ENCODE measurements at places on chromosomes 3 and 15.

DNA sequence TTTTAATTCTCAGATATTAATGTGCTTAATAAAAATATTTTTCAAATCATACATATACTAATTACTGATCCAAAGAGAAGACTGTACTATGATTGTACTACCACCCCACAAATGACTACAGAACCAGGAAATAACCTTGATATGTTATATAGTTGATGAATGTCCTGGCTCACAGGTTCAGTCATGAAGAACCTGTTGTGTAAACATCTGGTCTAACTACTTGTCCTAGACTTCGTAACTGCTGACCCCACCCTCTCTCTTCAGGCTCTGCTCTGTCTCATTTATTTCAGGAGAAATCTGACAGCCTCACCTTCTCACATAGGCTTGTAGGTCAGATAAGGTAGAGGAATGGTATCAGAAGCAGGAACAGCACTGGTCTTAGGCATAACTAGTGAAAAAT is 14.7 kb upstream of the CSTA start:
- no peak for DNase-seq

DNA sequence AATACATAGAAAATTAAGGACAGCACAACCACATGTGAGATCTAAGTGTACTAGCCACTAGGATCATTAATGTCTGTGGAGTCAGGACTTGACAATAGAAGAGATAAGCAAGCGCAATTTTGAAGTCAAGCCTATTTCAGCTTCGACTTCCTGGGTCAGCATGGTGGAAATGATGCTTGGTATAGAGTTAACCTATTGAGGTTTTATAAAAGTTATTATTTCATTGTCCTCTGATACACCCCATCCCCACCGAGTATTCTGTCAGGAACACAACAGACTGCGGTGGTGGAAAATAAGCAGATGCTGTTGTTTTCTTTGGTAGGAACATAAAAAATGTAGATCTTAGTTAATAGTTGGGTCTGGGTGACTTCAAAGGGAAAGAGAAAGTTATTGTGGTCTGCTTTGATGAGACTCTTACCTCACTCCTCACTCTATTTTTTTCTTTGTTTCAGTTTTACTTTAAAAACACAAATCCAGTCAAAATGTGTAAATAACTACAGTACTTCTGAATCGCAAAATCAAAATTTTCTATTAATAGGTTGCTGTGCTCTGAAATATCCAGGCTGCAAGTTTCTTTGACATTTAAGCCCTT is 82.1 kb downstream of the IL5RA start:
- DNase-seq = no peak

GRCh38 chr3:76864355-76864754 is 175.5 kb upstream of the ROBO2 start:
- DNase-seq = no peak

- DNase-seq = peak; percentile 16
Measured at GRCh38 chr3:15291589-15292541, 40.5 kb downstream of the SH3BP5 start.

GRCh38 chr15:49438962-49439631 is 16.1 kb downstream of the FGF7 start:
- no peak for DNase-seq

GRCh38 chr3:178392511-178392926 is 143.7 kb upstream of the KCNMB2 start:
- peak; percentile 74 for DNase-seq

DNA sequence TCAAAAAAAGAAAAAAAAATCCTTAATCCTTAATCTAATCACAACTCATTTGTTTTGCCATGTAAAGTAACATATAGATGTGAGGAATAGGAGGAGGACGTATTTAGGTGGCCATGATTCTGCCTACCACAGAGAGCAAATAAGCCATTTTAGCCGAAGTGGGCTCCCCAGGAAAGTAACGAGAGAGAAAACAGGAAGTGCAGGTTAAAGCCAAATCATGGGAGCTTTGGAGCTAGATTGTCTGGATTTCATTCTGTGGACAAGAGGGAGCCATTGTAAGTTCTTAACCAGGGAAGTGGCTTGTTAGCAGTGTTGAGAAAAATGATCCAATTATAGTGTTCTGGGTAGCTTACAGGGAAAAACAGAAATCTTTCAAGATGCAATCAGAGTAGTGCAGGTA is 9.4 kb downstream of the TMOD2 start:
- no peak for DNase-seq

GRCh38 chr15:69789648-69790393 is 307.9 kb downstream of the TLE3 start:
- DNase-seq = no peak

- DNase-seq = no peak
Measured at GRCh38 chr3:10004960-10005564, 18.4 kb upstream of the EMC3 start.

DNA sequence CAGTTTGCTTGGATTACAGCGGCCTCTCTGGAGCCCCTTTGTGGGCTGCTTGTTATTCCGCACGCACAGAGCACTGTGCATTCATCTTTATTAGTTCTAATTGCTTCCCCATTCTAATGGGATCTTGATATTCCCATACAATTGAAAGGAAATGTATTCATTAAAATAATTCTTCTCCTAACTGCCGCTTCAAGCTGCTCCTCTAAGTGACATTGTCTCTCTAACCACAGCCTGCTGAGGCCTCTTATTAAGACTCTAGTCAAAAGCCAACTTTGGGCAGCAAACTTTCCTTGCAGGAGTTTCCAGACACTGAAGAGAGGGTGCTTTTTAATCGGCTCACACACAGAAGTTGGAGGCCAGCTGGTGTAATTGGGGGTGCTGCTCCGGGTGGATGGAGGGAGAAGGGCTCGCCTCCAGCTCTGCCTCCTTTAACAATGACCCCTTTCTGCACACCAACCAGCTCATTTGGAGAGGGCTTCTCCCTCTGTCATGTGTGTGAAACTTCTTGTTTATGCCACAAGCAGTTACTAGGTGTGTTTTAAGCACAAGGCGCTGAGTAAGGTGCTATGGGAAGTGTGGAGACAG is 5.6 kb upstream of the MAGEF1 start:
- no peak for DNase-seq

DNA sequence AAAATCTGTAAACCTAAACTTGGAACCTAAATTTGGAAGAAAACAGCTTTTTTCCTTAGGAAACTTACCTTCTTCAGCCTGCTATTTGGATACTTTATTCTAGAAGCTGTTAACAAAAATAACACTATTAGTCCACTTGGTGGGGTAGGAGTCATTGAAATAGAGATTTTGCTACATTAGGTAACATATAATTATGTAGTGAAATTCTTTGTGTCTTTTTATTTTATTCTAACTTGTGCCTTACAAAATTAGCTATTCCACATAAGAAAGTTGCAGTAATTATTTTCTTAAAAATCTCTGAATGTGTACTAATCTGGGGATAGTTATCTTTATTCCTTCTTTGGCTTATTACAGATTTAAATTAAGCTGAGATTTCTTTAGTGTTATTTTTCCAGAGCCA is 360.4 kb upstream of the ROBO2 start:
- no peak for DNase-seq

DNA sequence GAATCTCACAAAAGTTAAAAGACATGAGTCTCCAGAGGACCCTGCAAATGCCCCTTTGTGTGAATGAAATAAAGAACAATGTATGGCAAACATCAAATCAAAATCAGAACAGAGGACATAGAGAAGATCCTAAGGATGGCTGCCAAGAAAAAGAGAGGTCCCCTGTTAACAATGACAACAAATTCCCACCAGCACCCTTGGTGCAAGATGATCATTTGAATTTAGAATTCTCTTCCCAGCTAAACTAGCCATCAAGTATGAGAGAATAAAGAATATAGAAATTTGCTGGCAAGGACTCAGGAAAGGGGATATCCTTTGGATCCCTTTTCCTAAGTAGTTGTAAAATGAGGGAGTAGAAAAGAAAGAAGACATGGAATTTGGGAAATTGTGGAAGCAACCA is 8.2 kb downstream of the GP5 start:
- DNase-seq = no peak

GRCh38 chr3:186691676-186692075 is 25.5 kb upstream of the KNG1 start:
- DNase-seq = no peak

GRCh38 chr3:131602011-131602779 is 99.4 kb upstream of the MRPL3 start:
- peak; percentile 21 for DNase-seq

- DNase-seq = no peak
Measured at GRCh38 chr3:52026041-52026440, 30.3 kb downstream of the DUSP7 start.

GRCh38 chr3:53707222-53707621 is 139.0 kb downstream of the CHDH start:
- no peak for DNase-seq

DNA sequence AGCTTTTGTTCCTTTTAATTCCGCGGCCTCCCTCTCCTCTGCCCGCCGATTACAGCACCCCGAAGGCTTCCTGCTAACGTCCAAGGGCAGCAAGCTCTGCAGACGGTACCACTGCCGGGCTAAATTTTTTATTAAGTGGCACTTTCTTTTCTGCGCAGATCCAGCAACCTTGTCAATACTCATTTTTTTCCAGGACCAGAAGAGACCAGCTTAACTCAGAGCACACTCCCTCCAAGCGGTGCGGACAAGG is 542 bp upstream of the MEIS2 start:
- DNase-seq = no peak

DNA sequence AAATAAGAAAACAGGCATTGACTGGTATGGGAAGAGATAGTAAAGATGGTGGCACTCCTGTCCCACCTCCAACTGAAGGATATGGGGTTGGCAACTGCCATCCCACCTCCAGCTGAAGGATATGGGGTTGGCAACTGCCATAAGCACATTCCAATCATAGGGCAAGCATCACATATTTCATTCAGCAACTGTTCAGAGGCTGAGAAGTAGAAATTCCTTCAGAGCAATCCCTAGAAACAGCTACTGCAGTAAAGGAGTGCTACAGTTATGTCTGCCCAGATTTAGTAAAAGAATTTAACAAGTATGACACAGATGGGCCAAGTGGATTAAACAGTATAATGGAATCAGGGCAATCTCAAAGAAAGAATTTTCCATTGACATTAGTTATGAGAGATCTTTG is 156.8 kb downstream of the IMPG2 start:
- DNase-seq = no peak

DNA sequence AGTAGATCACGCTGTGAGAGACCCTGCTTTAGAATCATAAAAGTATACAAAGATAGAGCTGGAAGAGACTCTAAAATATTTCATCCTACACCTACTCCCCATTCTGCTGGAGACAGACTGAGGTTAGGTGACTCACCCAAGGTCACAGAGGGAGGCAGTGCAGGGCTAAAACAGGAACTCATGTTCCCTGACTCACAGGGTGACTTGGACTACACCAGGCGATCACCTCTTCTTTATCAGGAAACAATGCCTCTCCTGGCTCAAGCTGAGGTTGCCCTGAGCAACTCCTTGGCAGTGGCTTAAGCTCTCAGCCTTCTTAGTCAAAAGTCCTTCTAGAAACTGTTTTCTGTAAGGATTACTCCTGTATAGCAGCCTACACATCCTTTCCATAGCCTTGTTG is 26.4 kb upstream of the TNFAIP8L3 start:
- peak; percentile 83 for DNase-seq

- DNase-seq = no peak
Measured at GRCh38 chr15:99449514-99449913, 116.3 kb upstream of the MEF2A start.

GRCh38 chr3:20870106-20870899 is 684.3 kb upstream of the SGO1 start:
- DNase-seq = no peak

GRCh38 chr3:188389711-188390342 is 235.9 kb downstream of the LPP start:
- no peak for DNase-seq

GRCh38 chr3:167100200-167100599 is 279.9 kb downstream of the ZBBX start:
- DNase-seq = no peak

DNA sequence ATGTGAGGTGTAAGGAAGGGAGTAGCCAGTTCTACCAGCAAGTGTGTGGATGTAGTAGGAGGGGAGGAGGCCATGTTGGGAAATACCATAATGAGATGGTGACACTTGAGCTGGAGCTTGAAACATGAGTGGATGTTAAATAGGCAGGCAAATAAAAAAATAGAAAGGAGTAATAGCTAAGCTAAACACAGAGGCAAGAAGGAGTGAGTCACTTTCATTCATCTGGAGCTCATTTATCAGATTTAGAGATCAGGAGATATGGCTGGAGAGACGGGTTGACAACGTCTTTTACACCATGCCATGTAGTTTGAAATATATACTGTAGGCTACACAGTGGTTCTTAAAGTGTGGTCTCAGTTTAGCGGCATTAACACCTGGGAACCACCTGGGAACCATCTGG is 390.5 kb downstream of the DIPK2A start:
- peak; percentile 79 for DNase-seq

DNA sequence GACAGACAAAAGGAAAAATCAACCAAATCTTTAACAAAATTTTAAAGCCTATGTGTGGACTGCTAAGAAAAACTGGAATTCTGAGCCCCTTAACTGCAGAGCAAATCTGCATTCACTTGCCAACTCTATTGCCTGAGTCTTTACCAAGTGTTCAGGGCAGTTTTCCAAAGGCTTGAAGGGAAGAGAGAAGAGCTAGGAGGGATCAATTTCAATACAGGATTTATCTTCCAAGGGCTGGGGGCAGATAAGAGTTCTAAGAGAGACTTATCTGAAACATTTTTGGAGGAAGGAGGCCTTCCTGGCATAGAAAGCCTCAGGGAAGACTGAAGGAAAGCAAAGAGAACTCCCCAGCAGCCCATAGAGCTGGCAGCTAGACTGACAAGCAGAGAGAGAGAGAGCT is 31.4 kb upstream of the LSAMP start:
- DNase-seq = no peak

DNA sequence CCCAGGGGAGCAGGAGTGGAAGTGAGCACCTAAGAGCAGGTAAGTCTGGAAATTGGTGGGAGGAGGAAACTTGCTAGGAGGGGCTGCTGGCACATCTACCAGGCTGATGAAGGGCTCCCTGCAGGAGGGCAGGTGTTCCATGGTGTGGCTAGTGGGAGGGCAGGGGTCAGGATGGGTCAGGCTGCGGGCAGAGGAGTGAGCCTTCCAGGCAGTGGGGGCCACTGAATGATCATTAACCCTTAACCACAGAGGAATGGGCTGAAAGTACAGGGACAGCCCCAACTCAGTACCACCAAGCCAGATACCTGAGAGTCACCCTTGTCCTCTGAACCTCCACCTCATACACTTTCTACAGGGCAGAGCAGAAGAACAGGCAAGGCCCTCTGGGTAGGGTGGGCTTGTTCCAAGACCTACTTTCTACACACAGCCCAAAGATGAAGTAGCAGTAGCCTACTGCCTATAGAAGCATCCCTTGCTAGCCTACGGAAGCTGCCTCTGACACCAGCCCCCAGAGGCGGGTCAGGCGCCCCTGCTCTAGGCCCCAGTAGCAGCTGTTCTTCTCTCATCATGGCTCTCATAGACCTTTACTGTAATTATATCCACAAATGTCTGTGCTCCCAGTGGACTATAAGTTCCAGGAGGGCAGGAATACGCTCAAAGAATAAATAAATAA is 4.6 kb downstream of the RAB6B start:
- no peak for DNase-seq

GRCh38 chr15:49255966-49256759 is 86.1 kb downstream of the GALK2 start:
- no peak for DNase-seq
